Activated CD8-positive, alpha-beta memory T cell treated with anti-CD3 and anti-CD28 coated beads for 24 hours (primary cell): ENCODE measurements at places on chromosomes 11 and 22.

- no peak for DNase-seq
Measured at GRCh38 chr11:118757876-118758399, 33.0 kb downstream of the DDX6 start.

GRCh38 chr11:69298267-69299022 is 4.5 kb downstream of the MYEOV start:
- DNase-seq = peak; percentile 72

GRCh38 chr11:106457727-106458126 is 380.3 kb downstream of the AASDHPPT start:
- DNase-seq = no peak

DNA sequence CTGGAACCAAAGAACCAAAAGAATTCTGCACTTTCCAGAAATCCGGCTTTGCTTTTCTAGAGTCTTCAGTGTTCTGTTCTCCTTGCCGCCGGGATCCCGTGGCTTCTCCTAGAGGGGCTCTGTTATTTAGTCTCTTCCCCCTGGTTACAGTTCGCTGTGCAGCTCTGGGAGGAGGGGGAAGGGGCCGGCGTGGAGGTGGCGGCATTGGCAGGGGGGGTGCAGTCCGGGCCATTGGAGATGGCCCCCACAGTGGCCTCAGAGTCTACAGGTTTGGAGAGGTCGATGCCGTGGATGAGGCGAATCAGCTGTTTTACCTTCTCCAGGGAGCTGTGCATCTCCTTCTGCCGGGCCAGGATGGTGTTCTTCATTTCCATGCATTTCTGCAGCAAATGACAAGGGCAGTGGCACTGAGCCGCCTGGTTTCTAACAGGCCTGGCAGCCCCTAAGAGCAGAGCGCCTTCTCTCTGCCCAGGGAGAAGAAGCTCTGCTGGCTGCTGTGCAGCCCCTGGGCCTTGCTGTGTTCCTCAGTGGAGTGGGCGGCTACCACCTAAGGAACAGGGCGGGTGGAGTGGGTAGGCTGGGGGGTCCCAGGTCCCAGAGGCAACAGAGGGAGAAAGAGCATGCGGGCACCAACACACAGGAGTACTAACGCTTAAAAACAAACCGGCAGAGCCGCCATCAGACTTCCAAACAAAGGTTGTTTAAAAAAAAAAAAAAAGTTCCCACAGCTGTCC is 11.6 kb downstream of the LARGE2 start:
- no peak for DNase-seq

- peak; percentile 19 for DNase-seq
Measured at GRCh38 chr11:117913736-117914397, 15.3 kb downstream of the TMPRSS13 start.

- no peak for DNase-seq
Measured at GRCh38 chr22:17786435-17787161, 12.3 kb upstream of the BID start.

DNA sequence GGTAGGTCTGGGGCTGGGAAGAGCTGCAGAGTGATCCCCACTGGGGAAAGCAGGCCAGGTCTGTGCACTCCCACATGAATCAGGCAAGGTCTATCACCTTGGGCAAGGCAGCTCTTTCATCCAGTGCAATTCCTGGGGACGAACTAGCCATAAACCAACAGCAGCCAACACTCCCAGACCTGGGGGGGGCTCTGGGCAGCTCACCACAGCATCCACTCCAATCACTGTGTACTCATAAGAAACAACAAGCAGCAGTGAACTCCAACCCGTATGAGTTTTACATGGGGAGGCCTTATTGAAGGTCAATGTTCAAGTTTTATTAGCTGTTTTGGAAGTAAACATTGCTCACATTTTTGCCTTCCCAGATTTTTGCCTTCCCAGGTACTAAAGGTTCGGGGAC is 157.4 kb upstream of the NAV2 start:
- DNase-seq = no peak

GRCh38 chr22:20475115-20475436 is 20.5 kb downstream of the KLHL22 start:
- DNase-seq = no peak

- no peak for DNase-seq
Measured at GRCh38 chr11:111408789-111409727, 30.0 kb upstream of the POU2AF1 start.

DNA sequence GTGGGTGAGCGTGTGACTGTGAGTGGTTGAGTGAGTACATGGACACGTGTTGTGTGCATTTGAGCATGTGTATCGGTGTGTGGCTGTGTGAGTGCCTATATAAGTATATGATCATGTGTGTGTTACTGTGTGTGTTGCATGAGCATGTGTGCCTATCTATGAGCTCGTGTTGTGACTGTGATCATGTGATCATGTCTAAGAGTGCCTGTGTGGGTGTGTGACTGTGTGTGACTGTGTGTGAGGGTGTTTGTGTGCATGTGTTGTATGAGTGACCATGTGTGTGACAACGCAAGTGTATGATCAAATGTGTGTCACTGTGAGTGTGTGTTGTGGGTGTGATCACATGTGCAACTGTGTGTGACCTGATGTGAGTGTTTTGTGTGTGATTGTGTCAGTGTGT is 88.8 kb downstream of the UBASH3B start:
- DNase-seq = no peak

DNA sequence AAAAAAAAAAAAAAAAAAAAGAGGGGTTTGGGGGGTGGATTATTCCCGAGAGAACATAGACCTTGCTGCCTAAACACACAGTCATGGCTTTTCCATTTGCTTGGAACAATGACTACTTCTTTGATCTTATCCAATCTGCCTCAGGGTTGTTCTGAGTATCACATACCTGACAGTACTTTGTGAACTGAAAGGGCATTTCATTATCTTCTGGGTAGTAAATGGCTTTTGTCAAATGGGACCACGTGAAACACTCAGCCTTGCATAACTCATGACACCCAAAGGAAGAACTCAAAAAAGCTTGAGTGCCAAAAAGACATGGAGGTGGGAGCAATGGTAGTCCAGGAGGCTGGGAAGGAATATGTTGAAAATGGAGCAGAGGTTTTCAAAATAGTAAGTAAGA is 123.2 kb upstream of the BID start:
- no peak for DNase-seq

DNA sequence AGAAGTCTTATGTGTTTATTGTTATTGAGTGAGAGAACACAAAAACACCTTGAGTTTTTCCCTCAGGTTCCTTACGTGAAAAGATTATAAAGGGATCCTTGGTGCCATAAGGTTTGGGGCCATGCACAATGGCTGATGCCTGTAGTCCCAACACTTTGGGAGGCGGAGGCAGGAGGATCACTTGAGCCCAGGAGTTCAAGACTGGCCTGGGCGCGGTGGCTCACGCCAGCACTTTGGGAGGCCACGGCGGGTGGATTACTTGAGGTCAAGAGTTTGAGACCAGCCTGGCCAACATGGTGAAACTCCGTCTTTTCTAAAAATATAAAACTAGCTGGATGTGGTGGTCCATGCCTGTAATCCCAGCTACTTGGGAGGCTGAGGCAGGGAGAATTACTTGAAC is 5.4 kb downstream of the SMDT1 start:
- no peak for DNase-seq
